A549 (cell line): ENCODE measurements at places on chromosomes 5 and 9.
A peak's percentile ranks its signal among the peaks of the same experiment; 100 is the strongest.

GRCh38 chr5:95590880-95591279 lies 29.0 kb upstream of the GPR150 start:
- DNase-seq, result no peak

- DNase-seq, result no peak
These were observed 34.1 kb upstream of the GRIA1 start for GRCh38 chr5:153456354-153456753.

- no peak for DNase-seq
These were observed 15.6 kb upstream of the ACSL6 start for GRCh38 chr5:132027027-132027426.

GRCh38 chr5:80191991-80192398 lies 63.9 kb downstream of the SERINC5 start:
- no peak for DNase-seq

DNA sequence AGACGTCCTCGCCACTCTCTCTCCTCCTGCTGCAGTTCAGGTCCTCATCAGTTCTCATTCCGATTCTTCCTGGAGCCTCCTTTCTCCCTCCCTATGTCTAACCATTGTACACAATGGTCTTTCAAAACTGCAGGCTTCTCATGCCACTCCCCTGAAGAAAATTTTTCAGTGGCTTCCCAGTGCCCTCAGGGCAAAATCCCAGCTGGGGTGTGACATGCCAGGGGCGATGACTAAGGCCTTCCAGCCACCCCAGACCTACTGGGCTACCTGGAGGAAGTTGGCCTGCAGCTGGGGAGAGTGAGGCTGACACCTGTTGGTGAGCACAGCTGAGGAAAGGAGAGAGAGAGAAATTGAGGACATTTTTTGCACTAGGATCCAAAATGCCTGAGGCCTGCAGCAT lies 65.2 kb downstream of the SREK1 start:
- DNase-seq, result peak; percentile 31

GRCh38 chr5:27494887-27495286 lies 456.5 kb upstream of the CDH9 start:
- DNase-seq, result peak; percentile 17

DNA sequence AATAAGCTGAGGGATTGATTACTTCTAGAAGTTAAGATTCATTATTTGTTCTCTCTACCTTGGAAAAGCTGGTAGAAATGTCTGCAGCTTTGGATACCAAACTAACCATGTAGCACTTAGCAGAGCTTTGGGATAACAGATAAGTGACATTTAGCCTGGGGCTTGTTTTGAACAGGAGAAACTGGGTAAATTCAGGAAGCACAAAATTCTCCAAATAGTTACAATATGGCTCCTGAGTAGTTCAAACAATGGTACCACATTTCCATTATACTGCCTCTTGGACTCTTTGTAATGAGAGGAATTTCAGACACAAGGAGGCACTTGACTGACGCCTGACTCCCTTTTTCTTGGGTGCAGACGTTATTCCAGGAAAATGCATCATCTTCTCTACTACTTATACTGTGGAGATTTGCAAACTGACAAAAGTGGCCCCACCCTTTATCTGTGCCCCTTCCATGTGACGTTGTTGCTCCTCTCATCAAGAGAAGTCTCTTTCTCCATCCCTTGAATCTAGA lies 22.5 kb downstream of the PRUNE2 start:
- no peak for DNase-seq

GRCh38 chr9:134424818-134425217 lies 98.6 kb downstream of the RXRA start:
- DNase-seq, result no peak

DNA sequence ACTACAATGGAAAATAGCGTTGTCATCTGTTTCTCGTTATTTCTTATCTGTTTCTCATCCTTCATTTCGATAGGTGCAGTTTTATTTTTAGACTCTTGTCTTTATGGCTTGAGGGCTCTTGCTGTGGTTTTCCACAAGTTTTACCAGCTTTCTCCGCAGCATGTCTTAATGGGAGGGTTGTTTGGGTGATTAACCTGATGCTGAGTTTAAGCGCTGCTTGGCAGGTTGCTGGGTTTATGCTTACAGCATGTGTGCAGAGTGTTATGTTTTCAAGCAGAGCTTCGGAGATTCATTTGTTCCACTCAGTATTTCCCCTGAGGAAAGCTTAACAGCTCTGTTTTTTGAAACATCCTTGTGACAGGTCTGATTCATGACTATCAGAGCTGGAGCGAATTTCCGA lies 154.0 kb downstream of the SLC12A2 start:
- DNase-seq, result no peak

DNA sequence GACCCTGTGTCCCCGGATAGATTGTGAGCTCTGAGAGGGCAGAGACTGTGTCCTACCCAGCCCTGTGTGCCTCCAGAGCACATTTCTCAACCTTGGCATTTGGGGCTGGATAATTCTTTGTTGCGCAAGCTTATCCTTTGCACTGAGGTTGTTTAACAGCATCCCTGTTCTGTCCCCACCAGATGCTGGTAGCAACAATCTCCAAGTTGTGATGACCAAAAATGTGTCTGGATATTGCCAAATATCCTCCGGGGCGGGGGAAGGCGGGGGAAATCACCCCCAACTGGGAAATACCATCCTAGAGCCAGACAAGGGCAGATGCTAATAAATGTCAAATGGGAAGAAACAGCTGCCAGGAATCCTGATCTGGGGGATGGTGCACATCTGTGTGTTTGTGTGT lies 24.0 kb upstream of the TNIP1 start:
- DNase-seq, result no peak

- DNase-seq, result no peak
These were observed 18.8 kb upstream of the ALDH1B1 start for GRCh38 chr9:38373679-38374078.

GRCh38 chr5:142977363-142978051 lies 207.3 kb downstream of the ARHGAP26 start:
- DNase-seq, result no peak

- no peak for DNase-seq
These were observed 223.0 kb upstream of the NUDT12 start for GRCh38 chr5:103785569-103785968.

GRCh38 chr9:73152953-73153352 lies 1.3 kb downstream of the ANXA1 start:
- DNase-seq, result no peak

DNA sequence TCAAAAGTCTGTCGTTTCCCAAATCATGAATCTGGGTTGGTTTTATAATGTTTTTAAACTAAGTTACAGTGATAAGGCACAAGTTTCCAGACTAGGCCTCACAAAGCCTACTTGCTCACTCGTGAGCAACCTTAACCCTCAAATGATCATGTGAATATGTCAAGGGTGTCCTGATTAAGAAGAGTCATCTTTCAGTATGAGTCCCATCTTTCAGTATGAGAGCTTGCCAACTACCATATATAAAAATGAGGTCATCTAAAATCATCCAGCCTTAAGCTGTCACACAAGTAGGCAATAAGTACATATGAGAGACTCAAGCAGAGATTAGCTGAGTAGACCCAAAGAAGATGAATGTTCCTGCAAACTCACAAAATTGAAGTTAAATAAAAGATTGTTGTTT lies 668.4 kb upstream of the FAM174A start:
- no peak for DNase-seq

DNA sequence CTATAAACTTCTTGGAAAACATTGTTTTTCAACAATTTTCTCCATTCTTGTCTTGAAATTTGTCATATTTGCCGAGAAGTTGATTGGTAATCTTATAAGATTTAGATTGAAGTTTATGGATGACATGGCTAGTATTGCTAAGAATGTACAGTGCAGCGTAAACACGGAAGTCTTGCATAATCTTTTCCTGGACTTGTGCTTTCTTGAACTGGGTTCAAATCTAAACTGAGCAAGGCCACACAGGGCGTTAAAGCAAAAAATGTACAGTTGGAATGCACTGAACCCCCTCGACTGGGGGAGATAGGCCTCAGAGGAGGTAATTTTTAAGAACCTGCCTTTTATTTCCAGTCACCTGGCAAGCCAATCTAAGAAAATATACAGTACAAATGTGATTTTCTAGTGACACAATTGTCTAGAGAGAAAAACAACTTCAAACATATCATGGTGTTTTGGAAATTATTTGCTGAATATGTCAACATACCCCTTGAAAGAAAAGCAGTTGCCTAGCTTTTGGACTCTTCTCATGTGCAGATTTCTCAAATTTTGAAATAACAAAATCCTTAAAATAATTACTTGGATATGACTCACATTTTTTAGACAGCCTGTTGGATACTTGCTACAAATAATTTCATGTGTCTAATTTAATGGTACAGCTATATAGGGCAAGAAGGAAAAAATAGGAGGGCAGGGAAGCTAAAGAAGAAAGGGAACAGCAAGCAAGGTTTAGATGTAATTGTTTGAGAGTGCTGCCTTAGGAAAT lies 18.5 kb upstream of the GAS1 start:
- no peak for DNase-seq

GRCh38 chr5:67476995-67477394 lies 280.4 kb upstream of the CD180 start:
- no peak for DNase-seq

GRCh38 chr9:127714020-127714750 lies 1.3 kb downstream of the PTRH1 start:
- DNase-seq, result no peak

- DNase-seq, result no peak
These were observed 661.8 kb downstream of the DTWD2 start for GRCh38 chr5:118326481-118327045.

DNA sequence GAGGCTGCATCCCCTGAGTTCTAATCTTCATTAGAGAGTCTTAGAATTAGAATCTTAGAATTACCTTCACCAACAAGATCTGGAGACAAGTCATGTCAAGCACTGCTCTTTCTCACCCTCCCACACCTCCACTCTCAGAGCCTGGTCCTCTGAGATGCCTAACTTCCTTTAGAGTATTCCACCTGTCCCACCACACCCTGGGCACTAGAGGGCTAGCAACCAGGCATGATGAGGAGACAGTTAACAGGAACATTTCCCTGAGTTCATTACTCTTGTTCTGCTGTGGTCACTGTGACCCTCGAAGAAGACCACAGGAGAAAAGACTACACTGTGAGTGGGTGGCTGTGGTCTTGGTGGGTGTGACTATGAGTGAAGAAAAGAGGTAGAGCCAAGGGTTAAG lies 25.2 kb upstream of the MAP1B start:
- DNase-seq, result no peak

- no peak for DNase-seq
These were observed 24.3 kb upstream of the XPA start for GRCh38 chr9:97721396-97721795.

- no peak for DNase-seq
These were observed 58.6 kb upstream of the ZBED3 start for GRCh38 chr5:77145666-77146065.

- DNase-seq, result peak; percentile 22
These were observed 208.0 kb upstream of the ANKRD55 start for GRCh38 chr5:56440871-56441740.

GRCh38 chr5:119445544-119445943 lies 6.8 kb upstream of the HSD17B4 start:
- no peak for DNase-seq

DNA sequence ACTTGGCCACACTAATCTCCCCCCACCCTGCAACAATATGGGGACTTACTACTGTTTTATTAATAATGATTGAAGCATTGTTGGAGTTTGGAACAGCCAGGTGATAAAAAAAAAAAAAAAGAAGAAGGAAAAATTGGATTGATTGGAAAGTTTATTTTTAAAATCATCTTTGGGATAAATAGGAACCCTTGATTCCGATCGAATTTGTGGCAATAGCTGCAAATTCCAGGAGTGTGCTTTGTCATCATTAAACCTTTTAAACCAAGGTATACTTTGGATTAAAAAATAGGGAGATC lies 907 bp upstream of the NR2F1 start:
- DNase-seq, result no peak

DNA sequence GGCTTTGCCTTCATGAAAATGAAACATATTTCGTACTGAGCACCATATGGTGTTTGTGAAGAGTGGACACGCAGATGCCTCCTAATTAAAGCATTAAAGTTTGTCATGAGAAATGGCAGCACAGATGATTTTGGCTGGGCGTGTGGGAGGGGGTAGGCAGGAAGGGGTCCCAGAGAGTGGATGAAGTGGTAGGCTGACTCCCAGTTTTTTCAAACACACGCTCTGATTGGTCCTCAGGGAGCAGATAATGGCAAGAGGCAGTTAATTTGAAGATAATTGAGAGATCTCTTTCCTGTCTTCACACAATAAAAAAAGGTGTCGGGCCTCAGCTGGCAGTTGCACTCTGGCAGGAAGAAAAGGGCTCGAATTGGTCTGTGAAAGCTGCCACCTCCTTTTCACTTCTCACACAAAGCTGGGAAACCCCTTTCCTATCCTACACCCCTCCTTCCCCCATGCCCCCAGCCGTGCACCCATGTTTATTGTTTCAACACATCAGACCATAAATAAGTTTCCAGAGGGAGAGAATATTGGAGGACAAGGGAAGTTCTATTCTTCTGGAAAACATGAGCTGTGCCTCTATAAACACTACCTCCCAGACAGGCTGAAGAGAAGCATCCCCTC lies 429.6 kb downstream of the ARHGEF28 start:
- no peak for DNase-seq

GRCh38 chr5:124824637-124825158 lies 78.3 kb upstream of the ZNF608 start:
- DNase-seq, result peak; percentile 28

DNA sequence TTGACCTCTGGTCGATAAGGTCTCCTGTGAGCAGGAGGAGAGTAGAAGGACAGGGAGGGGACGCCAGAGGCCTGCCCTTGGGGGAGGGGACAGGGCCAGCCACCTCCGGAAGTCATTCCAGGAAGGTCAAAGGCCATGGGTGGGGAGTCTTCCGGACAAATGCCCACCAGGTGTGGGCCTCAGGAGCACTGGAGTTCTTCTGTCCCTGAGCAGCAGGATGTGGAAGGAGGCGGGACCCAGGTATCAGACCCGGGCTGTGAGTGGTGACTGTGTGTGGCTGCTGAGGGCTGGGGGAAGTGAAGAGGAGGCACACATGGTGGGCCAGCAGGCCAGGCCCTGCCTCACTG lies 13.9 kb downstream of the FGF18 start:
- no peak for DNase-seq

- DNase-seq, result no peak
These were observed 71.3 kb upstream of the RAPGEF6 start for GRCh38 chr5:131706281-131706680.

DNA sequence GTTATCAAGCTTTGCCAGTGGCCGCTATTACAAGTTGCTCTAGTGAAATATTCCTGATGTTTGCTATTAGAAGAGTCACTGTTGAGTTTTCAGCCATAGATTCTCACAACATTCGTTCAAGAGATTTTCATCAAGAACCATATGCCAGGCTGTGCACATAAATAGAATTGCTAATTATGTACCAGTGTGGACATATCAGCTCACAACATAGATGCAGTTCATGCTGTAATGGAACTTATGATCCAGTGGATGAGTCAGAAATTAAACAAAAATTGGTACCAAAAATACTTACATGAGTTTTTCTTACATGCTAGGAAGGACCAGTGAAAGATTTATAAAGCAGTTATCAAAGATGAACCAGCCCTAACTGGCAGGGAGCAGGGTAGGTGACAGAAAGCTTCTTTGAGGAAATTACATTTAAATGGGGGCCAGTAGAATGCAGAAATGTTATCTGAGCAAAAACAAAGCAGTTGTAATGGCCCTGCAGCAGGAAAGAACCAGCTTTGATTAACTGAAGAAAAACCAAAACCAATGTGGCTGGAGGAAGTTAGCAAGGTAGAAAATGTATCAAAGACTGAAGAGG lies 404.2 kb downstream of the DNAH5 start:
- no peak for DNase-seq

- no peak for DNase-seq
These were observed 57.3 kb upstream of the CD180 start for GRCh38 chr5:67253911-67254310.

- peak; percentile 45 for DNase-seq
These were observed 1306.5 kb upstream of the CDH9 start for GRCh38 chr5:28344836-28345433.
